ENCODE measurements at places on chromosomes 2 and 18.

- no peak for DNase-seq
Measured at GRCh38 chr2:25268139-25268538, 73.6 kb downstream of the DNMT3A start.

- DNase-seq: no peak
Measured at GRCh38 chr18:57002627-57003026, 144.3 kb upstream of the BOD1L2 start.

DNA sequence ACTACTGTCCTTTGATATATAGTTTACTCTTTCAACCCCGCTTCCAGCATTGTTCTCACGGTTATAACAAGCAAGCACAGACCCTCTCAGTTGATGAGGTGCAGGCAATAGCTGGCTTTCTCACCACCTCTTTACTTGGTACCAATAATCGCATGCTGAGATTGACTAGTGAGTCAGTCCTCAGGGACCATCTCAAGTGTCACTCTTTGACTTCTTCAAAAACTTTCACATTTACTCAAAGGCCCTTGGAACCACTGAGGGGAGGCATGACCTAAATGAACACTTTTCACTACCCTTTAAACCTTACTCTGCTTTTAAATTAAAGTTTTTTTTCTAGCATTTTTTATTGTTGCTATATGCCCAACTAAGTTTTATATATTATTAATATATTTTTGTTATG, 101.8 kb downstream of the DAW1 start:
- DNase-seq: no peak

- no peak for DNase-seq
Measured at GRCh38 chr2:32453242-32454062, 96.6 kb downstream of the BIRC6 start.

DNA sequence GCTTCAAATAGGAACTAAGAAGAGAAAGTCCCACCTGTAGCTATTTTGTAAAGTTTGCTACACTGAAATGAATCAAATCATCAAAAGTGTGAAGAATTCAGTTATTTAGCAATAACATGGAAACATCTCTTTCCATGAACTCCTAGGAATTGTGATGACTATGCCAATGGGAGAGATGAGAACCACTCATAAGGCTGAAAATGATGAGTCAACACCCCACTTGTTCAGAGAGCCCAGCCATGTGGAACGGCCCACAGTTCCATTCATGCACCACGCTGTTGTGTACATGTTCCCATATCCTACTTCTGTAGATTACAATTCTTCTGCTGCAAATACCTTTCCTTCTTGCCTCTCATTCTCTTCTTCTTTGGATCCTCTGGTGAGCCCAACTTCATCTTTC, 645.5 kb upstream of the ID2 start:
- DNase-seq: no peak

All from CD4-positive, alpha-beta T cell treated with Interferon gamma for 1 hour (primary cell).